ENCODE measurements at places on chromosomes 12 and 14. TPM values are rescaled to one million over a fixed set of nuclear protein-coding genes. Genes with fewer than 3 reads are reported as not detected.

PLD4 gene
- total RNA-seq, result not detected

IGFBP6 gene
- total RNA-seq, result 1.9 TPM

ATP23 gene
- 9.7 TPM for total RNA-seq

PLEK2 gene
- 1.1 TPM for total RNA-seq

PMCH gene
- total RNA-seq, result 1.8 TPM

Data from activated CD8-positive, alpha-beta memory T cell treated with anti-CD3 and anti-CD28 coated beads for 36 hours (primary cell).